Effector CD4-positive, alpha-beta T cell (primary cell): ENCODE measurements at places on chromosomes 3 and 15.

GRCh38 chr15:59376733-59377132, 4.1 kb upstream of the MYO1E start:
- no peak for DNase-seq

GRCh38 chr3:72165317-72165716, 380.4 kb upstream of the PROK2 start:
- DNase-seq, result no peak

DNA sequence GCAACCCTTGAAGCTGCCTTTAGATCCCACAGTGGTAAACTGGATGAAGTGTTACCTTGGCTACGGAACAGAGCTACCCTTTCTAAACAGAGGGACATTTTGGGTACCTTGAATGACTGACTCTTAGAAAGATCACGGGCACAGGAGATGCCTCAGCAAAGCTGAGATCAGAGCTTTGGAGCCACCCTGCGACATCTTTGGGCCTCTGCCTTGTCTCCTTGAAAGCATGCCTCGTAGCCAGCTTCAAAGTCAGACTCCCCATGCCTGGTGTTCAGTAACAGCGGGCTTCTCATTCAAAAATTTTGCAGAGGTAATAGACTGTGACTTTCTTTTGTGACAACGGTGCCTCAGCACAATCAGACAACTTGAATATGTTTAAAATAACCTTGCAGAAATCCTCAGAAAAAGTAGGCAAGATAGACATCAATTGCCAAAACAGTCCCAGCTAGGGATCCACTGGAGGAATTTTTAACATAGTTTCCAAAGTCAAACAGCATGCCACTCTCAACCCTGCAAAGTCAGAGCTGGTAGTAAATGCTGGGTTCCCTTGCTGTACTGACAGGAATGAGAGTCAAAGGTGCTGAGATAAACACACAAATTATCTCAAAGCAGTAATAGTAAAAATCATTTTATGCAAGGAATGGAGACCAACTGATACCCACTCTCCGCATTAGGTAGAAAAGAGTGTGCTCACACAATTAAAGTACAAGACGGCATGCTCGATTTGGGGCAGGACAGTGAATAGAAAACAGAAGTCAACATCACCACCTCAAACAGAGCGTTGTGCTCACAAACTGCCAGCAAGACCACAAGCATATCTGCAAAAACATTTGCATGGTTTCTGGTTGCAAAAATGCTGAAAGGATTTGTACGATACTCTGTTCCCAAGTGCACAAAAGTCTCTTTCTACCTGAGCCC, 82.1 kb downstream of the MYO1E start:
- DNase-seq, result no peak

DNA sequence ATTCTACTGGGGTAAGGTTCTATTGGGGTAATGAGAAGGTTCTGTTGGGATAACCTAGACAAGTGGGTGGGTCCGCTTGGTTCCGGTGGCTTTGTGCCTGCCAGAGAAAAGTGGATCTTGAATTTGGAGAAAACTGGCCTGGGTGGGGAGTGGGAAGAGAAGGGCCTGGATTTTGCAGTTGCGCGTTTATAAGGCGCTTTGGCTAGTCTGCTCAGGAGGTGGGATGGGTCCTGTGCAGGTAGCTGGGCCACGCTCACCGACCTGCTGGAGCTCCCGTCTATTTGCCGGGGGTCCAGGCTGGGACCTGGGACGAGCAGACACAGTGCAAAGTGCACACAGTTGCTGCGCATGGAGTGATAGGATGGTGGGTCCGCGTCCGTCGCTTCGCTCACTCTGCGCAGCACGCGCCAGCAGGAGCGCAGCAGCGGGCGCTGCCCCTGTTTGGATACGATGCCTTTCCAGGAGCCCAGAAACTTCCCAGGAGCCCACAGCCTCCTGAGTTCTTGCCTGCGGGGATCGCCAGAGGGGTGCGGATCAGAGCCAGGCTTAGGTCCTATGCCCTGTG, 1.3 kb upstream of the AP3B2 start:
- DNase-seq, result no peak

GRCh38 chr3:71160785-71161546, 422.6 kb downstream of the FOXP1 start:
- DNase-seq, result no peak

DNA sequence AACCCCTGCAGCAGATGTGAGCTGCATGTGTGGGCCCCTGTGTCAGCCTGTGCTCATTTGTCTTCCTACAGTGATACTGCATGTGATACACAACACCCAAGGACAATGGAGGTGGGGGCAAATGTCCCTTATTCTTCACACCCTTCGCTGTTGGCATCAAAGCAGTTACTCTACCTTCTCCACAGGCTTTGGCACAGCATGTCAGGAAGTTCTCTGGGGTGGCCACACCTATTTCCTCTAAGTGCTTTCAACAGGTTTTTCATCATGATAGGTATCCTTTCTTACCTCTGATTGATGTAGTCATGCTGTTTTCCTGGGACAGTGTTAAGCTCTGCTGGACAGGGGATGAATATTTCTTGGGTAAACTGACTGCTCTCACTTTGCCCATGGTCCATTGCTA, 29.5 kb downstream of the ZNF662 start:
- DNase-seq, result no peak

DNA sequence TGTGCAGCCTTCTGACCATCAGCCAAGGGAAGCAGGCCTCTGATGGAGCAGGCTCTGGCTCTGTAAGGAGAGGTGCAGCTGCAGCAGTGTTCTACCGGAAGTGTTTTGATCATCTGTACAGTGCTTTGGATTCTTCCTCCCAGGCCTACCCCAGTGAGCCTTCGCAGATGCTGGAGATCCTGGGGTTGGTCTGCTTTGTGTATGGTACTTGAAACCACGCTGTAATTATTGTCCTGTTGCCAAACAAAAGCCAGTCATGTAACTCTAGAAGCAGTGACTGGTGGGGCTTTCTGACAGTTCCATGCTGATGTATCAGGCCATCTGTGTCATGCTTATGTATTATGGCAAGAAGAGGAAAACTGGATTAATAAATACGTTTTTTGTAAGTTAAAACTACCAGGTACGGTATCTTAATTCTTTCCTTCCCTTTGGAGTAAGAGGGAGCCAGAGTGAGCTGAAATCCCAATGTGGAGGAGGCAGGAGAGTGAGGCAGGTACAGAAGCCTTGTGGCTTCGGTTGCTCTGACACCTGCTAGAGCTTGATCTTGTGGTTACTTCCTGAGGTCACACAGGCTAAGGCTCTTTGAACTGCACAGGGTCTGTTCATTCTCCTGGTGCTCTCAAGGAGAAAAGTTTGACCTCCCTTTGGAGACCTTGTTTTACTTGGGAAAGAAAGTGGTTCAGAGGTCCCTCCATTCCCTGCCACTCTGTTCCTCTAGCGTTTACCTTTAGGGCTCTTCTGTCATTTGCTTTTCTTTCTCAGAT, 3.7 kb downstream of the TMEM42 start:
- no peak for DNase-seq

GRCh38 chr3:133799794-133800585, 5.6 kb upstream of the SRPRB start:
- DNase-seq, result no peak

GRCh38 chr15:71638876-71639275, 171.5 kb upstream of the NR2E3 start:
- DNase-seq, result no peak

GRCh38 chr3:177729956-177730681, 532.8 kb upstream of the TBL1XR1 start:
- no peak for DNase-seq

DNA sequence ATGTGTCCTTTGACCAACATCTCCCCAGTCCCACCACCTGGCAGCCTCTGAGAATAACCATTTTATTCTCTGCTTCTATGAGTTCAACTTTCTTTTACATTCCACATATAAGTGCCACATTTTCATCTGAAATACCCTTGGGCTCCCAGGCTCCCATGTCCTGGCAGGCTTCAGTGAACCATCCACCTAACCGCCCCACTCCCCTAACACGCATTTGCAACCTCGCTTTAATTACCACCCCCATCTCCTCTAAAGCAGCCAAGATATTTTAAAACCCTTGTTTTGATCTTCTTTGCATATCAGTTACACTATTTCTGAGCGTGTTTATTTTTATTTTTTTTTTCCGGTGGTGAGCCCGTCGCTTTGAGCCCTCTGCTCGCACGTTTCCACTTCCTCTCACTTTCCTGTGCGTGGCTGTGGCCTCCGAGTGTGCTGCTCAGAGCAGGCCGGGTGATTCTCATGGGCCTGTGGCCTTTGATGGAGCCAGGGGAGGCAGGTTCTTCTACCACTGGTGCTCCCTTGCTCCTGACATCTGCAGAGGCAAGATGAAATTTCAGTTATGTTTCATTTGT, 195.4 kb upstream of the LPP start:
- DNase-seq, result peak; percentile 18

- DNase-seq, result no peak
Observed at GRCh38 chr3:129050556-129051295, 9.9 kb upstream of the GP9 start.

DNA sequence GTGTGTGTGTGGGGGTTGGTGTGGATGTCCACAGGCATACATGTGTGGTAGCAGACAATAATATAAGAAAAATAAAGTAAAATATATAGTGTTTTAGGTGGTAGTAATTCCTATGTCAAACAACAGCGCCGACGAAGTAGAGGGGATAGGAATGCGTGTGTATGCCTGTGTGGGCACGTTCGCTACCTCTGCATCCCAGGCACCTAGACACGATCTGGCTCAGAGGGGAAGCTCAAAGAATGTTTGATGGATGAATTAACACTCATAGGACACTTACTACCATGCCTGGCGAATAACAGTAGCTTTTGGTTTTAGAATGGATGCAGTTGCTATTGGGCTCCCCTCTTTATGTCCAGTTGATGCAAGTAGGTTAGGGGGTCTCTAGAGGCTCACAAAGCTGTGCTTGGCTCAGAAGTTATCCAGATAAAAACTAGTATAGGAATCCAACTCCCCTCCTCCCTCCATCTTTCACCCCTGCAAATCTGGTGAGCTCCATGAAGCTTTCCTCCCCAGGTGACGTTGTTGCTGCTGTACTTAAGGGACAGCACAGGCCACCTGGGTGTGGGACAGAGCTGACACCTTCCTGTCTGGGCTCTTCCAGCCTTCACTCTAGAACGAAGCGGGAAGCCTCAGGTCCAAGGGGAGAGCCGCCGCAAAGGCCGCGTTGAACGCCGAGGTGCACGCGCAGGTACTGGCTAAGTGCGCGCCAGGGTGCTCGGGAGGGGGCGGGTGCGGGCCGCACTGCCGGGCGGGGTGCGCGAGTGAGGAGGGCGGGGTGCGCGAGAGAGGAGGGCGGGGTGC, 192.6 kb upstream of the LYSMD4 start:
- peak; percentile 68 for DNase-seq

- no peak for DNase-seq
Observed at GRCh38 chr15:33126559-33127290, 67.8 kb downstream of the FMN1 start.

DNA sequence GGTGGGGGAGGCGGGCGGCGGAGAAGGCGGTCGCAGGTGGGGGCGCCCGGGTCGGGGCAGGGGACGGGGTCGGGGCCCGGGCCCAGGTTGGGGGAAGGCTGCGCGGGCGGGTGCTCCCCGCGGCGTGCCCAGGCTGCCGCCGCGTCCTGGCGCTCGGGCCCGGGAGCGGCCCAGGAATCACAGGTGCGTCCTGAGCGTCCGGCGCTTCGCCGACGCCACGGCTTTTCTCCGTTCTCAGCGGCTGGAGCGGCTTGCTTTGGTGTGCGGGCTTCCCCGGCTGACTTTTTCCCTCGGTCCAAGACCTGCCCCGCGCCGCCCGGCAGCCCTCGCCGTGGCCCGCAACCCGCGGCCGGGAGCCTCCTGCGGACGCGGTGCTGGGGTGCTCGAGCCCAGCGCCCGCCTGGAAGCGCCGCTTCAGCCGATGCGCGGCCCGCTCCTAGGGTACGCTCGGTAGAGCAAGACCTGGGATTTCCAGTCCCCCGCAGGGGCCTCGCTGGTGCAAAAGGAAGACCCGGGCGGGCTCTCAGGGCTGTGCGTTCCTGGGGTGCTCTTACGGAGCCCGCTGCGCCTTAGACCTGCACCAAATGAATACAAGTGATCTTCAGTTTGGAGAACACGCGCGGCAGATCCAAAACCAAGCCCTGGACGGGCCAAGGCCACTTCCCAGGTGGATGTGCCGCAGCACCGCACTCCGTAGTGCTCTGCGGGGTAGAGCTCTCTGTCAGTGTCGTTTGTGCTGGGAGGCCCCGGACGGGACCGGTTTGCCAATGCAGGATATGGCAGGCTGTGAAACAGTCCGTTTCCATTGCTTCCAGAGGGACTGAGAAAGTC, 639 bp downstream of the NIPA1 start:
- DNase-seq, result no peak

DNA sequence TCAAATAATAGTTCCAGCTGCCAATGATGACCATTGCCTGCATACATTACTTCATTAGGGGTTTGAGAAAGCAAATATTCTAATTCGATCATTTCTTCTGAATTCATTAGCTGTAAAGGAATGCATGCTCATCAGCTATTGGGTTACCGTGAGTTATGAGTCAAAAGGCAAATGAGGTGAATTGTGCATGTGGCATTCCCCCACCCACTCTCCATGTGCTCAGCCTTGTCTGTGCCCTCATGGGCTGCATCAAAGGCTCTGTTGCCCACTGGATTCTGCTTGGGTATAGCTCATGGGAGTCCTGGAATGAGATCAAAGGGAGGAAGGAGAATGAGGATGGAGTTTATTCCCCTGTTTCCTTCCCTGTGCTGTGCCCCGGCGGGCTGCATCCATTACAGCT, 99.3 kb upstream of the CHRNA7 start:
- DNase-seq, result no peak

DNA sequence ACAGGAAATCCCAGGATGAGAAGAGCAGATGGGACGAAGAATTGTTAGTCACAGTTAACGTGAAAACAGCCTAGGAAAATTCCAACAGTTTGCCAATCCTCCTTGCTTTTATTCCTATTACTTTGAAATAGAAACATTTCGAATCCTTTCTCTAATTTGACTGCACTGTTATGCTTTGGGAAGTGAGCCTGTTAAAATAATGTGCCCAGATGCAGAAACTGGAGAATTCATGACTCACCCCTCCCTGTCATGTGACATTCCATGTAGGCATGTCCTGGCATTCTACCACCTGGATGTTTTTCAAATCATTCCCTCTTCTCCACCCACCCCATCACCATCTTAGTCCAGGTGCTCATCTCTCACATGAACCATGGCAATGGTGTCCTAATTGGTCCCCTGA, 107.3 kb downstream of the MINAR1 start:
- DNase-seq, result no peak

DNA sequence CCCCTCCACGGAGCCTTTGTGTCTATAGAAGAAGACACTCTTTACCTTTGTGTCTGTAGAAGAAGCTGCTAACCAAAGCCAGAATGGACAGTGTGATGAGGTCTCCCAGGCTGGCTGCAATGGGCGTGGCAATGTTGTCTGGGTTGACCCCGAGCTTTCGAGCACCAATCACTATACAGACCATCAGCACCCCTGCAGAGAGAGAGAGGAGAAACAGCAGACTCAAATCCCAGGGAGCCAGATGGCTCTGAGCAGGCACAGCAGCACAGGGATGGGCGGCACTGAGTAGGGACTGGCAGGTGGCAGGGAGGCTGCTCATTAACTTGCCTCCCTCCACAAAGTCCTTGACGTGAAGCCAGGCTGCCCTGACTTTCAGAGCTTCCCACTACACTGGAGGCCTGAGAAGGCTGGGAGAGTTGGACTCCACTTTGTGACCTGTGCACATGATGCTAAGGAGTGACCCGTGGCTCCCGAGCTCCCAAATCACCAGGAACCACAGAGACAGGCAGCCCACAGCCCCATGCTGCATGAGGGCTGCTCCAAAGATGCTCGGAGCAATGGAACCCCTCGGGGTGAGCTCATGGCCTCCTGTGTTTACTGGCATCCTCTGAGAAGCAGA, 53.9 kb downstream of the ROPN1B start:
- no peak for DNase-seq
